ENCODE measurements at places on chromosomes 7 and 10. TPM values are rescaled to one million over a fixed set of nuclear protein-coding genes. Genes with fewer than 3 reads are reported as not detected.
A peak's percentile ranks its signal among the peaks of the same experiment; 100 is the strongest.

The GRM3 gene
- not detected for total RNA-seq

The HOGA1 gene
- not detected for total RNA-seq

The HOXA1 gene
- total RNA-seq: 2.0 TPM

The MYH16 gene
- not detected for total RNA-seq

The ATXN7L1 gene
- total RNA-seq: 15.1 TPM

The TMEM26 gene
- total RNA-seq: 0.32 TPM

The SEC61G gene
- 137 TPM for total RNA-seq

- H3K4me3 ChIP-seq: no peak overlapping the region
- H3K4me1 ChIP-seq: no peaks in the 10 kb centered on the region
- H3K27ac ChIP-seq: no peak overlapping the region
- no peaks in the 10 kb centered on the region for H3K27me3 ChIP-seq
Observed at GRCh38 chr7:47561715-47562446, 20.0 kb downstream of the TNS3 start.

GRCh38 chr7:43108255-43109011 is 4.0 kb upstream of the HECW1 start:
- DNase-seq: peak; percentile 67
- peaks cover 23% of the 10 kb centered on the region for H3K27me3 ChIP-seq
- H3K4me1 ChIP-seq: no peaks in the 10 kb centered on the region

GRCh38 chr7:2470204-2471021 is 5.8 kb downstream of the GRIFIN start:
- no peaks in the 10 kb centered on the region for H3K36me3 ChIP-seq
- H3K4me1 ChIP-seq: no peaks in the 10 kb centered on the region
- H3K27me3 ChIP-seq: no peaks in the 10 kb centered on the region
- DNase-seq: no peak
- no peak overlapping the region for H3K27ac ChIP-seq

DNA sequence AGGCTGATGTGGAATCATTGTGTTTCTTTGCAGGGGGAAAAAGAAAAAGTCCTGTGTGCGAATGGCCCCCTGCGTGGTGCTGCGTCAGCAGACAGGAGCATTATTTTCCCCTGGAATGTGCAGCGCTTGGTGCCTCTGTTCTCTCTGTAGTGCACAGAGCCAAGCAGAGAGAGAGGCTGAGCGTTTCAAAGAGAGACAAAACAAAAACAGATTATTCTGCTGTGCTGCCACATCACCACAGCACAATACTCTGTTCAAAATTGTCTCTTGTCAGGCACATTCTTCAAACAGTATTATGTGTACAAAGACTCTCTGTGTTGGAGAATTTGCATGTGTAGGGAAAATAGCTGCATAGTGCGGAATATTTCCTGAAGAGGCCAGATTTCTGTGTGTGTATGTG is 609.0 kb downstream of the SDK1 start:
- H3K27ac ChIP-seq: no peak overlapping the region
- H3K4me3 ChIP-seq: no peak overlapping the region
- no peaks in the 10 kb centered on the region for H3K27me3 ChIP-seq
- DNase-seq: no peak

DNA sequence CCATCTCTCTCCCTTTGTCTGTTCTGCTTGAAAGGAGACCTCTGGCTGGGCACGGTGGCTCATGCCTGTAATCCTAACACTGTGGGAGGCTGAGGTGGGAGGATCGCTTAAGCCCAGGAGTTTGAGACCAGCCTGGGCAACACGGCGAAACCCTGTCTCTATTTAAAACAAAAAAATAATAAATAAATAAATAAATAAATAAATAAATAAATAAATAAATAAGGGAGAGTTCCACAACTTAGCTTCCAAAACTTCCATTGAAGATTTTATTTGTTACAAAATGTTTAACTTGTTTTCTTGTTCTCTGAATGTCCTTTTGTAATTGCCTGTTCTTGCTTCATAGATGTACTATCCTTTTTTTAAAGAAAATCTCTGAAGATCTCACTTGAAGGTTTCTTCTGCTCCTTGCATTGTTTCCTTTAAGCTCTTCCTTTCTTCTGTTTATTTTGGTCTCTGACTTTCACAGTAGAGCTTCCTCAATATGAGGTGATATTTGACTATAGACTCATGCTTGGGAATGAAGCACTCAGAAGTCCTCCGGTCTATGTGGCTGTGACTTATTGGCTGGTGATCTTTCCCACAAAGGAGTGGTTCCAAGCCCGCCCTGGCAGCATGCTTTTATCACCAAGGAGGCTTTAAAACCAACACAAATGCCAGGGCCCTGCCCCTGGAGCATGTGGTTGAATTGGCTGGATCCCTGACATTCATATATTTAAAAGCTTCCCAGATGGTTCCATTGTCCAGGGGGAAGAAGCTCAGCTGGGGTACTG is 18.1 kb upstream of the NPTX2 start:
- H3K27ac ChIP-seq: no peak overlapping the region
- no peaks in the 10 kb centered on the region for H3K36me3 ChIP-seq
- H3K4me1 ChIP-seq: no peaks in the 10 kb centered on the region
- peak; percentile 23 for DNase-seq

DNA sequence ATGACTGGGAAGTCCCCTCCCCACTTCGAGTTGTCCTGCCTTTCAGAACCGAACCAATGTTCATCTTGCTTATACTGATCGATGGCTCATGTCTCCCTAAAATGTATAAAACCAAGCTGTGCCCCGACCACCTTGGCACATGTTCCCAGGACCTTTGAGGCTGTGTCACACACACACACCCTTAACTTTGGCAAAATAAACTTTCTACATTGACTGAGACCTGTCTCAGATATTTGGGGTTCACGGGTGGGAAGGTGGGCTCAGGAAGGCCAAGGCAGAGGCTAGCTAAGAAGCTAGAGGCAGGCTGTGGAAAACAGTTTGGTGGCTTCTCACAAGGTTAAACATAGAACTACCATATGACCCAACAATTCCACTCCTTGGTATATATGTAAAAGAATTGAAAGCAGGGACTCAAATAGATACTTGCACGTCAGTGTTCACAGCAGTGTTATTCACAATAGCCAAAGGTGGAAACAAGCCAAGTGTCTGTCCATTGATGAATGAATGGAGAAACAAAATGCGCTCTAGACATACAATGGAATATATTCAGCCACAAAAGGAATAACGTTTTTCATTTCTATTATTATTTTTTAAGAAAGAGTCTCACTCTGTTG is 15.4 kb downstream of the PRF1 start:
- no peaks in the 10 kb centered on the region for H3K27me3 ChIP-seq
- no peak for DNase-seq
- H3K4me1 ChIP-seq: no peaks in the 10 kb centered on the region
- H3K27ac ChIP-seq: no peak overlapping the region

- no peaks in the 10 kb centered on the region for H3K4me1 ChIP-seq
- H3K36me3 ChIP-seq: no peaks in the 10 kb centered on the region
- no peak overlapping the region for H3K27ac ChIP-seq
- no peak for DNase-seq
- H3K27me3 ChIP-seq: no peaks in the 10 kb centered on the region
Observed at GRCh38 chr7:29413626-29414136, 150.0 kb upstream of the PRR15 start.

DNA sequence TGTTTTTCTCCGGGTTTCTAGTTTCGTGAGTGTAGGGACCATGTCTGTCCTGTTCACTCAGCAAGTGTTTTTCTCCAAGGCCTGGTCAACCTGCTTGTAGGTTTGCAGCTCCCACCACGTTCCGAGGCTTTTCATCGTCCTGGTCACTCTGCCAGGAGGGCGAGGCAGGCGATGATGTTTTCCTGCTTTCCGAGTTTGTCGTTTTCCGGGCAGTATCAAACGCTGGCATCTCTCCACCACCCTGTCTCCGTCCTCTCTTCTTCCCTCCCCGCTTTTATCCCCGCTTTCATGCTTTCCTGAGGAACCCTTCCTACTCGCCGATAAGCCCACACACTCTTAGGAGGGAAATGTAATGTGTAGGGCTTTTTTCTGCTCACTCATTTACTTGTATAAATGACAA is 11.2 kb downstream of the IQCE start:
- no peak for DNase-seq
- no peaks in the 10 kb centered on the region for H3K36me3 ChIP-seq
- H3K4me1 ChIP-seq: no peaks in the 10 kb centered on the region
- no peak overlapping the region for H3K4me3 ChIP-seq
- no peak overlapping the region for H3K27ac ChIP-seq

DNA sequence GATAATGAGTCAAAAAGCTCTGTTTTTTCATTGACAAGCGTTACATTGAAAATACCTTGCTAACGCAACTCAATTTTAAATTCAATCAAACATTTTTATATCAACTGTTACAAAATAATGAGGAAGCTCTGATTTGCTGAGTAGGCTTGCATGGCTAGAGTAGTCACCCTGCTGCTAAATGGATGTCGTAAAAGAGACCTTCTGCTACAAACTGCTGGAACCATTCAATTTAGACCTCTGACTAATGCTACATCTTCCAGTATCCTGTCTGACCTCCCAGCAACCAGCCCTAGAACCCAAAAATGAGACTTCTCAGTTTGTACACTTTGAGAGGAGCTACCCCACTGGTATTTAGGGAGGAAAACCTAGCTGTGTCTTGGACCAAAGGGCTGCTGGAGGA is 84.0 kb upstream of the ELMO1 start:
- no peaks in the 10 kb centered on the region for H3K36me3 ChIP-seq
- DNase-seq: no peak
- H3K4me3 ChIP-seq: no peak overlapping the region
- no peaks in the 10 kb centered on the region for H3K4me1 ChIP-seq
- H3K27me3 ChIP-seq: no peaks in the 10 kb centered on the region

GRCh38 chr10:92761571-92761970 is 71.8 kb downstream of the HHEX start:
- H3K4me1 ChIP-seq: peaks cover 7% of the 10 kb centered on the region
- no peaks in the 10 kb centered on the region for H3K36me3 ChIP-seq
- H3K4me3 ChIP-seq: no peak overlapping the region
- H3K27me3 ChIP-seq: no peaks in the 10 kb centered on the region
- H3K27ac ChIP-seq: no peak overlapping the region

DNA sequence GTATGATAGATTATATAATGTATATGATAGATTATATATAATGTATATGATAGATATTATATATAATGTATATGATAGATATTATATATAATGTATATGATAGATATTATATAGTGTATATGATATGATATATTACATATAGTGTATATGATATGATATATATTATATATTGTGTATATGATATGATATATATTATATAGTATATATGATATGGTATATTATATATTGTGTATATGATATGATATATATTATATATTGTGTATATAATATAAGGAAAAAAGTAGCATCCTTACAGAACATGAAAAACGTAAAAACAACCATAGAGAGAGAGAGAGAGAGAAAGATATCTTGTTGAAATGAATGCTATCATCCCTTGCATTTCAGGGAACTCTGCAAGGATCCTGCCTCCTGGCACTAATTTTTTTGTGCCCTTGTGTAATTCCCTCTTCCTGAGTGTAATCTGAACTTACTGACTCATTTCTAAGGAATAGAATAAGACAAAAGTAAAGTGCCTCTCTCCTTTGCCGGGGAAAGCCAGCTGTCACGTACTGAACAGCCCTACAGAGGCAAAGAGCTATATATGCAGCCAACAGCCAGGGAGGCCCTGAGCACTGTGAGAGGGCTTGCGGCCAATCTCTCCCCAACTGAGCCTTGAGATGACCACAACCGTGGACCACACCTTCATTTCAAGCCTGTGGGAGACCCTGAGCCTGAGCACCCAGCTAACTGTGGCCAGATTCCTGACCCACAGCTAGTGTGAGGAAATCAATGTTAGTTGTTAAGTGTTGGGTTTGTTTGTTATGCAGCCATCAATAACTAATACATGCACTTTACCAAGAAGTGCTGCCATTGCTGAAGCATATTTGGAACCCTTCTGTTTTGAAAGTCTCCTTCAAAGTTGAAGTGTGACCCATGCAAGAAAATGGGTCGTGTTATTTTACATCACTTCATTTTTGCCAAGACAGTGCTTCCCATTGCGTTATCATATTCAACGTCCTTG is 61.1 kb upstream of the EZH2 start:
- no peaks in the 10 kb centered on the region for H3K27me3 ChIP-seq
- H3K4me3 ChIP-seq: no peak overlapping the region
- H3K4me1 ChIP-seq: peaks cover under 1% of the 10 kb centered on the region
- DNase-seq: no peak
- no peaks in the 10 kb centered on the region for H3K36me3 ChIP-seq

DNA sequence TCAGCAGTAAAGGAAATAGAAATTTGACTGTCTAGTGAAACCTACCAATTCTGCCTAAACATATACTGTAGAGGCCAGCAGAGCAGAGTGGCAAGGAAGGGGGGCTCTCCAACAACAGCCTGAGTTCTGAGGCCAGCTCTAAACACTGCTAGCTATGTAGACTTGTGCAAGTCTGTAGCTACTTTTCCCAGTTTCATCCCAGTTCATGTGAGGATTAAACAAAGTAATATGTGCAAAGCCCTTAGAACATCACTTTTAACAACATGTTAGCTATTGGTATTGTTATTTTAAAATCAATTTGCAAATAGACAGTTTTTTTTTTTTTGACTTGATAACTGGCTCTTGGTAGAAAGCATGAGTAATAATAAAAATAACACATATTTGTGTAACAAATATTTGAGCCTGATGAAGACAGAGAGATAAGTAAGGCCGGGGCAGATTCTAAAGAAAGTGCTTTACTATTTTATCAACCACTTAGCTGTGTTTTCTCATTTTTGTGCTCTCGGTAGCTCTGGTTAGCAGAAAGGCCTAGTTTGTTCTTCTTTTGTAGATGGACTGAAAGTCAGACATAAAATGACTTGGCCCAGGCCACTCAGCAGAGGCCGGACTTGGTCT is 9.3 kb downstream of the CHST12 start:
- DNase-seq: no peak
- no peak overlapping the region for H3K27ac ChIP-seq
- no peak overlapping the region for H3K4me3 ChIP-seq
- no peaks in the 10 kb centered on the region for H3K36me3 ChIP-seq
- H3K4me1 ChIP-seq: no peaks in the 10 kb centered on the region

- no peaks in the 10 kb centered on the region for H3K27me3 ChIP-seq
- no peaks in the 10 kb centered on the region for H3K4me1 ChIP-seq
- DNase-seq: no peak
- H3K36me3 ChIP-seq: no peaks in the 10 kb centered on the region
- H3K4me3 ChIP-seq: no peak overlapping the region
Observed at GRCh38 chr7:106199024-106199423, 85.8 kb downstream of the NAMPT start.

DNA sequence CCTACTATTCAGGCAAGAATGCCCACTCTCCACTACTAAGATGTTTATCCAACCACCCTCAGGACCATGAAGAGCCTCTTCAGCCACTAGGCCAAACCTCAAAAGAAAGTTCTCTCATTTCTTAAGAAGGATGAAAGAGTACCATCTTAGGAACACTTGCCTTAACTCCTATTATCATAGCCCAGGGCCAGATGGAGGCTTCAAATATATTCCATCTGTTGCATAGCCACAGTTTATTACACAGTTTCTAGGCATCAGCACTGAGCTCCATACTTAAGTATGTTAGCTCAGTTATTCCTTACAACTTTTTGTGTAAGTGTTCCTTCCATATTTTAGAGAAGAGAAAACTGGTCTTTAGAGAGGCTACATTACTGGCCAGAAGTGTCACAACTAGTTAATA is 37.4 kb upstream of the YAE1 start:
- DNase-seq: no peak
- H3K27me3 ChIP-seq: no peaks in the 10 kb centered on the region
- no peak overlapping the region for H3K4me3 ChIP-seq
- H3K4me1 ChIP-seq: no peaks in the 10 kb centered on the region
- H3K36me3 ChIP-seq: no peaks in the 10 kb centered on the region
- no peak overlapping the region for H3K27ac ChIP-seq

- H3K36me3 ChIP-seq: no peaks in the 10 kb centered on the region
- H3K4me3 ChIP-seq: no peak overlapping the region
- H3K27ac ChIP-seq: no peak overlapping the region
- H3K27me3 ChIP-seq: no peaks in the 10 kb centered on the region
- no peaks in the 10 kb centered on the region for H3K4me1 ChIP-seq
Observed at GRCh38 chr10:19299645-19300044, 251.0 kb downstream of the MALRD1 start.
